ENCODE measurements at places on chromosomes 4 and X.

DNA sequence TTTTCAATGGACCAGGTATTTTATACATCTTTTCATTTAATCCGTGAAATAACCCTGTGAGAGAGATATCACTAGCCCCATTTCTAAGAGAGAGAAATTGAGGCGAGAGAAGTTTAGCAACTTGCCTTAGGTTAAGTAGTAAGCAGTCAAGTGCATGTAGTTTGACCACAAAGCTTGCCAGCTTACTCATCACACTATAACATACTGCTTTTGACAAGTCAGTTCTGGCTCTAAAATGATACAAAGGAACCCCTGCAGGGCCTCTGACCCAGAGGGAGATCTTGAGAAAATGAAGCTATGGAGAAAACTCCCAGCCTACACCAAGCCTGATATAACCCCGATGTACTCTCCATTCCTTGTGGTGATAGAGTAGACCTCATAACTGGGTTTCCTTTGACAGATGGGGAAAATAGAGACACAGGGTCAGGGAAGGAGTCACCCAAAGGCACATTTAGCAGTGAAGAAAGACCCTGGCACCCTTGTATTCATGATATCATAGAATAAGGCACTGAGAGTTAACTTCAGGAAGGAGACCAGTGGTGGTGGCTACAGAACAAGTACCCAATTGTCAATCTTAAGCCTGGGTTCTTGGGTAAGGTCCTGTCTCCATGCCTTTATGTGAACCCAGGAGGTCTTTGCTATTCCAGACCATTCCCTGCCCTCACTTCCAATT is 60.2 kb upstream of the MSN start:
- no peak for DNase-seq

DNA sequence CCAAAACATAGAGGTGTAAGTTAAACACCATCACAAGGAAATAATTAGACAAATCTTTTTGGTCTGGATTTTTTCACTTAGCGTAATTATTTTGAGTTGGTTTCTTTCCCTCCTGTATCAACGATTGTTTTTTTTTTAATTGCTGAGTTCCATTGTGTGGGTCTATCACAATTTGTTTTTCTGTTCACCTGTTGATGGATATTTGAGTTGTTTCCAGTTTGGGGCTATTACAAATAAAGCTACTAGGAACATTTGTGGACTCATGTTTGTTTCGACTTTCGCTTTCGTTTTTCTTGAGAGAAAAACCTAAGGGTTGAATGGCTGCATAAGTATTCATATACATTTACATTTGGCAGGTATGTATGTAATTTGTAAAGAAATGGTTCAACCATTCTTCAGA is 20.4 kb upstream of the FBXW7 start:
- DNase-seq, result no peak

DNA sequence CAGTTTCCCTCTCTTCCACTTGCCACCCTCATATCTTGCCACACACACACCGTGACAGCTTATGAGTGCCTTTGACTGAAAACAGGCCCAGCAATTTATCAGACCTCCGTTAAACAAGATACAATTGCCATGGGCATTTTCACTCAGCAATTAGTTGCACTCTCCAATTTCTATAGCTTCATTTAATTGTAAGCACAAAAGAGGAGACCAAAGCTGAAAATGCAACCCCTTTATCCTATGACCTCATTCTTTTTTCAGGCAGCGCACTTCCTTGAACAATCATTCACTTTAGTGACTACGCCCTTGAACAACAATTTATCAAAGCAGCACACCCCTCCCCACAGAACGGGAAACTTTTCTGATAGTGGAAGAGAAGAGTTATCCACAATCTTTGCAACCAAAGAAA is 4.1 kb downstream of the POF1B start:
- no peak for DNase-seq

DNA sequence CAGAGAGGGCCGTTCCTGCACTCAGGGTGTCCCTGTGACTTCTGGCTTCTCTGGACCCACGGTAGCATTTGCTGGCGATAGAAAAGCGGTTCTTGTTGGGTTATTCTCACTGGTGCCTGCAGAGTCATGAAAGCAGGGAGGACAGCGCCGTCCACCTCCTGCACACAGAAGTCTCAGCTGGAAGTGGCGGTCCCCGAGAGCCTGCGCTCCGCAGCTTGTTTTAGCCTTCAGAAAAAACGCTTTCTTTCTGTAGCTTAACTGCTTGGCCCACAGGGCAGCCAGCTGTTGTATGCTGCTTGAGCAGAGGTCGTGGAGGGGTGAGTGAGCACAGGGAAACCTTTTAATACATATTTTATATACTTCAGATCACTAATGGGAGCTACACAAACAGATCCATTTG is 400.7 kb upstream of the FAT1 start:
- DNase-seq, result no peak

- DNase-seq, result no peak
These were observed 757.8 kb upstream of the HS3ST1 start for GRCh38 chr4:12186526-12186925.

GRCh38 chr4:63296773-63297172 is 1112.5 kb downstream of the TECRL start:
- DNase-seq, result no peak

- no peak for DNase-seq
These were observed 424.5 kb downstream of the RPA4 start for GRCh38 chrX:97308171-97308570.

DNA sequence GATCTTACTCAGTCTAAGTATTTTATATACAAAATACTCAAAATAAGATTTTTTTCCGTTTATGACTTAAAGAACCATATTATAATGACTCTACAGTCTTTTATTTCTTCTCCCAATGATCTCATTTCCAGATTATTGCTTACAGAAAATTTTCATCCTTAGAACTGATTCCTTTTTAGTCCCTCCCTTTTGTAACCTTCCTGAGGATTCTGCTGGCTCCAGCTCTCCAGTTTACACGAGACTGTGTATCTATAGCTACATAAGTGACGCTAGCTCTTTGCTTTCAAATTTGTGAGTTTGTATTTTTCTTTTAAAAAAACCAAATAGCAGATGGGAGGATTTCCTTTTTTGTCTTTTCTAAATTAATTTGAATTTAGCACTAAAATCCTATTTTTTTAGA is 24.0 kb downstream of the FHDC1 start:
- no peak for DNase-seq

GRCh38 chr4:61400439-61401038 is 200.4 kb downstream of the ADGRL3 start:
- no peak for DNase-seq

GRCh38 chrX:44693255-44693654 is 150.6 kb upstream of the DUSP21 start:
- no peak for DNase-seq

DNA sequence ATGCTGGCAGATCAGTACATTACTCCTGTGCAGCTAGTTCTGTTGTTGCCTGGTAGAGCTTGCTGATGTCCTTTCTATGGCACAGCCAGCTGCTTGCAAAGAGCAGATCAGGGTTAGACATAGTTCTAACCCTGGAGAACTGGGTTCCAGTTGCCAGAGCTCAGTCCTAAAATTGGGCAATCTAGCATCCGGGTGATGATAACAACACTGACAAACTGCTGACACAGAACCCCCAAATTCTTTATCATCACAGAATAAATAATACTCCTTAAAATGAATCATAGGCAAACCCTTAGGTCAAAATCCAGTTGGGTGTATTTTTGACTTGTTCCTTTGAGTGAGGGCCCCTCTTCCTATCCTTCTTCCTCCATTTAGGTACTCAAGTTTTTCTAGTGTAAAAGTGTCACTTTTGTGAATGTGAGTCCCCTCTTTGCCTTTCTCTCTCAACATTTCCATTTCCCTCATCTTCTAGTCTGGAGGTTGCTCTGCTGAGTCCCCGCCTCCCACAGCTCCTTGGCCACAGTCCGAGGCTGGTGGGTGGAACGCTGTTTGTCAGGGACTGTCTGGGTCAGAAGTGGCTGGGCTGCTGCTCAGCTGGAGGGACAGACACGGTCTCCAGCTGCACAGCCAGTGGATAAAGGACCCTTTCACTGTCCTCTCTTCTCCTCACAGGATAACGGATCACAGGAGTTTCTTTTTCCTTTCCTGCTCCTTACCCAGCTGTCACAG is 93.6 kb upstream of the RASGEF1B start:
- no peak for DNase-seq

GRCh38 chr4:60657041-60657440 is 543.1 kb upstream of the ADGRL3 start:
- DNase-seq, result no peak

- DNase-seq, result no peak
These were observed 77.4 kb downstream of the HPRT1 start for GRCh38 chrX:134537179-134537955.

- no peak for DNase-seq
These were observed 3.4 kb upstream of the ZCCHC18 start for GRCh38 chrX:104108955-104109354.

DNA sequence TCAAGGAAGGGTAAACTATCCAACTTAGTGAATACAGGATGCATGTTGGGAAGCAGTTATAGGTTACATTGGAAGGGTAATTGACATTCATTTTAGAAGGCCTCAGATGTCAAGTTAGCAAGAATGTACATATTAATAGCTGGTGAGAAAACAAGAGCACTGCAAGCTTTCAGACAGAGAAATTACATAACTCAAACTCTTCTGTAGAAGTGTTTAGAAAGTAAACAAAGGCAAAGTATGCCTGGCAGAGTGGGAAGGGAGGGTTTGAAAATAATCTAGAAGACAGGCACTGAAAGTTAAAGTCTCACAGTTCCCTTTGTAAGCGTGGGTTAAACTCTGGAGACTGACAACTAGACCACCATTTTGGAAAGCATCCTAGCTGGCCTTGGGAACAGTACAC is 406.2 kb downstream of the ANKRD50 start:
- DNase-seq, result no peak

DNA sequence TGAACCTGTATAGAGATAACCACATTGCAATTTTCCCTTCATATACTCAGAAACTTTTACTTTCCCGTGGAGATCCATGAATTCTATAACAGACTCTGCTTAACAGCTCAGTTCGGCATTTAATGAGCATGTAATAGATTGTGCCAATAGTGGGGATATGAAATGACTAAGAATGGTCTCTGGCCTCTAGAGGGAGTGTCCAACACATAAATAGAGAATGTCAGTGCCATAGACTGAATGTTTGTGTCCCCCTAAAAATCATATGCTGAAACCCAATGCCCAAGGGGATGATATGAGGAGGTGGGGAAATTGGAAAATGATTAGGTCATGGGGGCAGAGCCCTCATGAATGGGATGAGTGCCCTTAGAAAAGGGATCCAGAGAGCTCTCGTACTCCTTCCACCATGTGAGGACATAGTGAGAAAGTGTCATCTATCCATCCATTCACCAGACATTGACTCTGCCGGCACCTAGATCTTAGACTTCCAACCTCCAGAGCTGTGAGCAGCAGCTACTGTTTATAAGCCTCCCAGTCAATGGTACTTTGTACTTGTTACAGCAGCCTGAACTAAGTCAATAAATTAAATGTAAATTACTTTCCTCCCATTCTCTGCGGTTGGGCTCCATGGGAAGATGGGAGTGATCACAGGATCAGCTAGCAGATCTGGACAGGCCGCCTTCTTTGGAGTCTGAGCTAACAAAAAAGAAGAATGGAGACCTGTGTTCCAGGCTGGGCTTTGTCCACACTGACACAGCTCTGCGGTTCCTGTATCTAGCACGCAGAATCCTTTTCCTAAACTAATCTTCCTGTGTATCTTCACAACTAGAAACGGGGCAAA is 28.1 kb upstream of the HPSE start:
- DNase-seq, result no peak

GRCh38 chrX:142214081-142214480 is 9.0 kb upstream of the MAGEC2 start:
- DNase-seq, result no peak

DNA sequence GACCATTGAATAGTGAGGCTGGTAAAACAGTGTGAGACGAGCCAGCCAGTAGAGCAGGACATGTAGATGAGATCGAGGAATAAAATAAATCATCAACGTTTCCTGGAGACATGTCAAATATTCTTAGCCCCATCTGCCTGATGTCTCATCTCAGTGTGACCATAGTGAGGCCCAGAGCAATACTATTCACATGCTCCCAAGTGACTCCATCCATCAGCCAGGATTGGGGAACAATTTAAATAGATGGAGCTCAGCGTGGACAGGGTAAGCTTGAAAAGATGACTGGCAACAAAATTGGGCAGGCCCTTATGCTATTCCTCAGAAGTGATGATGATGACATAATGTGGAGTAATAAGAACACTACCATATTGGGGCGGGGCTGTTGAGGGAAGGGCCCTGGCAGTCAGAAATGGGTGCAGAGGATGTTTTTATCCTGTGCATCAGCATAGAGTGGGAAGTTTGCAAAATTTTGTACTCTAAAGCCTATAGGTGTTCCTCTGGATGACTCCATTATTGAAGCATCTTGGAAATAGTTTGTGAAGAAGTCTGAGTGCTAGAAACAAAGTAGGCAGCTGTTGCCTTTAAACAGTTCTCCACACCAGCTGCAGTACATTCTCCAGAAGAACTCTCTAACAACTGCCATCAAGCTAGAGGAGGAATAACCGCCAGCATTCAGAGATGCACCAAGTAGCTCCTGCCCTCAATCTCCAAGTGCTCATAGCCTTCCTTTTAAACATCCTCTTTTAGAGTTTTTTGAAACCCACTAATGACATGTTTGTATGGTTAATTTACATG is 333.0 kb downstream of the DCHS2 start:
- no peak for DNase-seq

DNA sequence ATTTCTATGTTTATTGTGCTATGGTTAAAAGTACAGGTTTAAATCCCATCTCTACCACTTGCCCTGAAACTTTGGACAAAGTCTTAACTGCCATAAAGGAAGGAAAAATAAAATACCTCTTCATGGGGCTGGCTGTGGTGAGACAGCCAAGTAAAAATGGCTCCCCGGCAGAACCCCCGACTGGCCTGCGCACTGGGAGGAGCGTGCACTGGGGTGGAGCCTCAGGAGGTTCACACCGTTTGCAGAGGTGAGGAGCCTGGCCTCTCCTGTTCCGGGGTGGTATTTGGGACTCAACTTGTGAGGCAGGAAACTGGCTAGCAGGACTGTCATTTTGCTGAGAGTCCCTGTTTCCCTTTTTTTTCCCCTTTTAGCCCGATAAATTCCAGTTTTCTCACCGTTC is 47.8 kb downstream of the CORIN start:
- no peak for DNase-seq

DNA sequence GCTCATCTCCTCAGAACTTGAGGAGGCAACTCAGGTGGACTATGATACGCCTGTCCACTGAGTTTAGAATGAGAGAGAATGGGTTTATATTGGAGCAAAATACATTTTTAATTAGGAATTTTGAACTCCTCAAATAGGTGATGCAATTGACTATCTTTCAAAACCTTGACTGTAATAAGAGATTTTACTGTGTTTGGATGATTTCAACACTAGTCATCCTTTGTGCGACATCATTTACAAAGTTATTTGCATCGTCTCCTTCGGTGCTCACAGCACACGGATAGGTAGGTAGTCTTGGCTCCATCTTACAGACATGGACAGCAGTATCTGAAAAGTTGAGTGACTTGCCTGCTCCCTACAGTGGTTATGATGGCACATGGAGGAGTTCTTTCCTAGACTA is 67.0 kb downstream of the AASDH start:
- no peak for DNase-seq

DNA sequence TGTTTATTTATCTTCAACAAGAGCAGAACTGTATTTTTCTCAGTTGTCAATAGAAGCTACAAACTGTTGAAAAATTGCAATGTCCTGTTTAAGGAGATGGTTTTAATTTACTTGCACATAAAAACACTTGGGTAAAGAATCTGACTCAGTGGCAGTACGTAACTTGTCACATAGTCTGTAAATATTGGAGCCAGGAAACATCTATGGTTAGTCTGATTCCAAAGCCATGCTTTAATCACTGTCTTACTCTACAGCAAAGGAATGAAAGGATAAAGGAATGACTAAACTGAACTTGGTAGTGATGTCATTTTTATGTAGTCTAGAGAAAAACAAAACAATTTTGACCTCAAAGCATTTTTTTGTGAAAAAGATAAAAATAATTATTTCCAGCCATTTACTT is 537.2 kb downstream of the STIM2 start:
- DNase-seq, result no peak

Data from central memory CD4-positive, alpha-beta T cell (primary cell).